ENCODE measurements at places on chromosomes 4 and X.
A peak's percentile ranks its signal among the peaks of the same experiment; 100 is the strongest.

DNA sequence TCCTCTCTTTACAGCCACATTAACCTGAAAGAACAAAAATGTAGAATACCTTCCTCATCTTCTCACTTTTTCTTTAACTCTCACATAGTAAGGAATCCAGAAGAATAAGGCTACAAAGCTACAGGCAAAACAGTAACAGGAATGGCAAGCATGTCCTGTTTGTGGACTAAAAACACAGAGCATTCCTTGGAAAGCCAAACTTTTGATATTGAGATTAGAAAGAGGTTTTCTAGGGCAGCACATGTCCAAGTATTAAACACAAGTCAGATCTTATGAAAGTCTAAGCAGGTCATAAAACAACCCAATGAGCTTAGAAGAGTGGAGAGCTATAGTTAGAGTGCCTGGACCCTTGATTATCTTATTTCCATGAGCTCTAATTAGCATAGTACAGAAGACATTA, 58.2 kb upstream of the FAM9C start:
- no peak for DNase-seq

GRCh38 chrX:29432534-29432933, 782.8 kb upstream of the MAGEB2 start:
- no peak for DNase-seq

- DNase-seq = peak; percentile 35
These were observed 31.5 kb upstream of the IL21 start for GRCh38 chr4:122652379-122652778.

DNA sequence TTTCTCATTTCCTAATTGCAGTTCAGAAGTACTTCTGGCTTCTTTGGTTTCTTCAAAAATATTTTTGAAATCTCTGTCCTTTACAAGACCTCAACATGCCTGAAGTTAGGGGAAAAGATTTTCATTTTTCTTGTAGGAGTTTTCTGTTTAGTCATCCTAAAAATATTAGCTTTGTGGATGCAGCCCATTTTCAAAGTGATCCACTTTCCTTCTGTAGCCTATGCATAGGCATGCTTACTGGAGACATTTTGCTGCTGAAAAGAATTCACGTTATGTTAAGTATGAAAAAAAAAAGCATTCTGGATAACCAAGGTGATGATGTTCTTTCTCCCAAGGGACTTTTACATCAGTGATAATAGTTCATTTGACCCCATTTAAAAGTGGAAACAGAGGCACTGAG, 245.6 kb downstream of the THOC2 start:
- DNase-seq = no peak

- DNase-seq = no peak
These were observed 56.6 kb upstream of the HOPX start for GRCh38 chr4:56737666-56738065.

DNA sequence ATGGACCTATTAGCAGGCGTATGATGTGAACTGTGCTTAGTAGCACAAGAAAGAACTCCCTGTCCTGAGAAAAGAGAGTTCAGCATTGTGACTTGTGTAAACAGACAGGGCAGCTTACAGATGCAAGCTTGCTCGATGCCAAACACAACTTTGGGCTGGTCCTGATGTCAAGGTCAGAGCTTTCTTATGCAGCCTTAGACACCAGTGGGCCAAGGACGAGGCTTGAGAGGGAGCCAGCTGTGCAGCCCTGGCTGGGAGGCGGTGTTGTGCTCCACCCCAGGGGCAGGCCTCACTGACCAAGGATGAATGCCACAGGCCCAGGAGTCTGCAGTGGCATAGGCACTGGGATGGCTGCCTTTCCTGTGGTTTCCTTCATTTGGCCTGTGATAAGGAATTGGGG, 35.4 kb downstream of the JADE1 start:
- DNase-seq = no peak

DNA sequence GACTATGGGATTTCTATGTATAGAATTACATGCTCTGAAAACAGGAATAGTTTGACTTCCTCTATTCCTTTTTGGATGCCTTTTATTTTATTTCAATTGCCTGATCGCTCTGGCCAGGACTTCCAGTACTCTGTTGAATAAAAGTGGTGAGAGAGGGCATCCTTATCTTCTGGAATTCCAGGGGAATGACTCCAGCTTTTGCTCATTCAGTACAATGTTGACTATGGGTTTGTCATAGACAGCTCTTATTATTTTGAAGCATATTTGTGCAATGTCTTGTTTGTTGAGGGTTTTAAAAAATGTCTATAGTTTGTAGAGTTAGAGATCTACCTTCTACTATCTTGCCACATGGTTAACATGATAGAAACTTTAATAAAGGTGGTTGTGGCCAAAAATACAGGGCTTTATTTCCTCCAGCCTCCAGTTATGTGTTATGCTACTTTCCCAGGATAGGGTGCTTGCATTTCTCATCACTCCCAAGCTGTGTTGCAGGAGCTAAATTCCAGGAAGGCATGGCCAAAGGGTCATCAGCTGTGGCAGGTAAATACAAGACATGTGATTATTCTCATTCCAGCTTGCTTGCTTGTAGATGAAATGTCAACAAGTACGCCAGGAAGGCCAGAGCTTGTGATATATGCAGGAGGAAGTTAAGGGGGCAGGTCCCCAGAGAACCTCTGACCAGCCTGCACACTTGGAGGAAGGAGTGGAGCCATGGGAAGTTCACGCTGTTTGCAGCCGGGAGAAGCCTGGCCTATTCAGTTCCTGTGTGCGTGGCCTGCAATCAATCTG, 142.4 kb upstream of the CPXCR1 start:
- DNase-seq = no peak

DNA sequence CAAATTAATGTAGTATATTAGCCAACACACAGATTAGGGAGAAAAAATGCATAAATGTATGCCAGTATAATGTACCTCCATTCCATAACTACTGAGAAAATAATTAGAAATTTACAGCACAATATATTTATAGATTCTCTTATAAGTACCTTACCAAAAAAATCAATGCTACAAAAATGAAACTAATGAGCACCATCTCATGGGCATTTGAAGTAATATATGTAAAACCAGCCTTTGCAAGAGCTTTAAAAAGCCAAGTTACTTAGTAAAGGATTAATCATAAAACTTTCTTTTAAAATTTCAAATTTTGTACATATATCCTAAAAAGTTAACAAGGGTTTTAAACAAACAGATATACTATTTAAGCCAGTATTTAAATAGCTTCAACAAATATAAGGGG, 43.2 kb downstream of the LRBA start:
- no peak for DNase-seq

DNA sequence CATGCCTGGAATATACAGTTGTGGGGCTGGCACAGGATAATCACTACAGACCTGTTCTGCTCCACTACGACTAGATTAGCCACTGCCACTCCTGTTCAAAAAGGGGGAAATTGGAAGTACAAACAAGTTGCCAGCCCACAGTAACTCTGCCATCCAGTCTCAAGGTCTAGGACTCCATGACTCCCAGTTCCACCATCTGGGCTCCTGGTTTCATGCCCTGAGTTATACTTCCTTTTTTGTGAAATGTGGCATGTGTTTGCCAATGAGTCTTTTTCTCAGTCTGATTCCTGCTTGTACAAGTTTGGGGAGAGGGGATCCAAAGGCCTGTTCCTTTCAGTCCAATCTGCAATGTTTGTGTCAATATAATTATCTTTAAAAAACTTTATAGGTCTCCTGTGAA, 1.0 kb upstream of the BLOC1S4 start:
- no peak for DNase-seq

GRCh38 chr4:45102716-45103115, 376.4 kb upstream of the GNPDA2 start:
- DNase-seq = no peak

- peak; percentile 46 for DNase-seq
These were observed 90.1 kb downstream of the IRF2 start for GRCh38 chr4:184384056-184384809.

DNA sequence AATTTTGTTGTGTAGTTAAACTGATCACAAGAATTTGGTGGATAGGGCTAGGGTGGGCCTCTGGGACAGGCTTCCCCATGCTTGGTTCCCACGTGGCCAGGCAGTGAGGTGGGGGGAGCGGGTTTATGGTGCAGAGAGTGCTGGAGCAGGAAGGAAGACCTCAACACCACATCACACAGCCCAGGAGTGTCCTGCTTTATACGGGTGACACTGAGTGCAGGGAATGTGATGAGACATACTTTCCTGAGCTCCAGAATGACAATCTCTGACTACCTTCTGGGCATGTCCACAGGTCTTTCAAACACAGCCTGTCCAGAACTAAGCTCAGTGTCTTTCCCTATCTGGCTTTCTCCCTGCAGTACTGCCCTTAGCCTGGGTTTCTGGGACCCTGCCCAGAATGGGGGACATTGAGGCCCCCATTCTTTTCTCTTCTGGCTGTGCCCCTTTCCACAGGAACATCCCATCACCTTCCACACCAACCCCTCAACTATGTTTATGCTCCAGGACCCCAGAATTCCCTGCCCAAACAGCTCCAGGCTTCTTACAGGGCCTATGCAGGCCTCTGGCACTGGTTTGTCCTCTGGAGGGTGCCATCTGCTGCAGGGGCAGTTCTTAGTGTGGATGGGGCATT, 36.5 kb upstream of the RASL11B start:
- no peak for DNase-seq

GRCh38 chrX:70022616-70023015, 27.1 kb downstream of the AWAT2 start:
- no peak for DNase-seq

- no peak for DNase-seq
These were observed 17.8 kb upstream of the TENM3 start for GRCh38 chr4:182225257-182225852.

DNA sequence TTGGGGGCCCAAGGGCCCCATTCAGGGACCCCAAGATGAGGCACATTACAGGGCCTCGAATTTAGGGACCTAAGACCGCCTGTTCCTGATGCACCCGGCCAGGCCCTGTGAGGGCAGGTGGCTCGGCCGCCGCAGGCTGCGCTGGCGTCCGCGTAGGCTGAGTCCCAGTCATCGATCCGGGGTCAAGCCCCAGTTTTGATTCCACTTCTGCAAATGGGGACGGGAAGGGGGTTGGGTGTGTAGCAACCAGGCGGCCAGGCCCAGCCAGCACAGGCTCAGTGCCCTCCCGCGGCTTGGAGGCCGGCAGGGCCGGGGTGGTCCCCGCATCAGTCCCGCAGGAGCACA, 327 bp downstream of the PNPLA4 start:
- DNase-seq = no peak

DNA sequence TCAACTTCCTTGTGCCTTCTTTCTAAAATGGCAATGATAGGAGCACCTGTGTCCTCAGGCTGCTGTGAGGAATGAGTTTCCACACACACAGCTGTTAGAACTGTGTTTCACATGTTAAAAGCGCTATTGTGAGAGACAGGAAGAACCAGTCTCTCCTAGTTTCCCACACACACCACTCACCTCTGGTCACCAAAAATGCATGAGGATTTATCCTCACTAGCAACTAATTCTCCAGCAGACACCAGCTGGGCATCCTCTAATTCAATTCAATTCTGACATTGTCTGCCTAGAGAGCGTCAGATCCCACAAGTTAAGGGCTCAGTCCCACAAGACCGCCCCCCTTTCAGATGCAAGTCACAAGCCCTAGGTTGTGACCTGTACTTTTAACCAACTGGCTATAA, 29.0 kb upstream of the SLC2A9 start:
- DNase-seq = no peak

- no peak for DNase-seq
These were observed 133.4 kb upstream of the JADE1 start for GRCh38 chr4:128676095-128676494.

GRCh38 chrX:23398570-23398969, 63.9 kb downstream of the PTCHD1 start:
- DNase-seq = no peak

DNA sequence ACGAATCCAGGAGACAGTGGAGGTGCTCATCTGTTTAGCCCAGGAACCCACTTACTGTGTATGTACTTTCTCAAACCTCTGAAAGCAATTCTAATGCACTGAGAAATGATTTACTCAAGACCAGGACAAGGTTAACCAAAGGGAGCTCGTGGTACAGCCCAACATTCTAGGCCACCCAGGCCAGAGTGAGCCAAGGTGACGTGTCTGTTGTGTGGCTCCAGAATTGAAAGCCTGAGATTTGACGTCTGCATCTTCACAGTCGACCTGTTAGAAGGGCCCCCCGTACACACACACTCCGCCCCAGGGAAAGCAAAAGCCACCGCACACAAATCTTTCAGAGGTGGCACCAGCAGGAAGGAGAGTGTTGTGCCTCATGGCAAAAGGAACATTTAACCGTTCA, 2.3 kb downstream of the MAP3K15 start:
- no peak for DNase-seq

GRCh38 chr4:46953564-46953963, 39.8 kb downstream of the GABRA4 start:
- no peak for DNase-seq

- no peak for DNase-seq
These were observed 1670.4 kb upstream of the AGA start for GRCh38 chr4:179112441-179113170.

- DNase-seq = peak; percentile 40
These were observed 137.2 kb downstream of the FNIP2 start for GRCh38 chr4:158906073-158906472.

DNA sequence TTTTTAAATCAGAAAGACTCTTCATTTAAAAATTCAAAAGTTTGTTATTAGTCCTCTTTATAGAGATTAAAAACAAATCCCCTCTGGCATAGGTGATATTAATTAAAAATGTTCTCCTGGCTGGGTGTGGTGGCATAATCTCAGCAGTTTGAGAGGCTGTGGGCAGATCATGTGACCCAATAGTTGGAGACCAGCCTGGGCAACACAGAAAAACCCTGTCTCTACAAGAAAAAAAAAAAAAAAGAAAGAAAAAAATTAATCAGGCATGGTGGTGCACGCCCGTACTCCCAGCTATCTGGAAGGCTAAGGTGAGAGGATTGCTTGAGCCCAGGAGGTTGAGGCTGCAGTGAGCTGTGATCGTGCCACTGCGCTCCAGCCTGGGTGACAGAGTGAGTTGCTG, 38.9 kb downstream of the RASGEF1B start:
- no peak for DNase-seq

GRCh38 chr4:85577307-85577706, 102.4 kb downstream of the ARHGAP24 start:
- DNase-seq = no peak

- no peak for DNase-seq
These were observed 451.5 kb upstream of the FAM241A start for GRCh38 chr4:111693758-111694157.

GRCh38 chrX:68684291-68684918, 36.9 kb downstream of the STARD8 start:
- DNase-seq = no peak

DNA sequence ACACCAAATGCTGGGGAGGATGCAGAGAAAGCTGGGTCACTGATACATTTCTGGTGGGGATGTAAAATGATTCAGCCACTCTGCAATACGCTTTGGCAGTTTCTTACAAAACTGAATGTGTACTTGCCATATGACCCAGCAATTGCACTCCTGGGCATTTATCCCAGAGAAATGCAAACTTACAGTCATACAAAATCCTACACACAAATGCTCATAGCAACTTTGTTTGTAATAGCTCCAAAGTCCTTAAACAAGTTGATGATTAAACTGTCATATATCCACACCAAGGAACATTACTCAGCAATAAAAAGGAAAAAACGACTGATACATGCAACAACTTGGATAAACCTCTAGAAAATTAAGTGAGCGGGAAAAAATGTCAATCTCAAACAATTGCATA, 12.3 kb downstream of the MID1 start:
- no peak for DNase-seq

- DNase-seq = no peak
These were observed 24.1 kb downstream of the MSMO1 start for GRCh38 chr4:165351359-165352130.
